Activated T-helper 1 cell treated with anti-CD3 and anti-CD28 coated beads, Interleukin-12 subunit alpha, Interleukin-12 subunit beta, Interleukin-2, Interleukin-4 antibody, amounts not matched to agents 30 ng/mL and 10 ng/mL and 1 ng/mL, durations not matched to agents 14 hours and 24 hours and 36 hours (primary cell): ENCODE measurements at places on chromosomes 12 and 14. TPM values are rescaled to one million over a fixed set of nuclear protein-coding genes. Genes with fewer than 3 reads are reported as not detected.

The KRT7 gene
- total RNA-seq, result 15.5 and 21.2 TPM in 2 replicates

The SCAF11 gene
- total RNA-seq, result 125 and 131 TPM in 2 replicates

GRCh38 chr14:64303471-64303917 lies 9.3 kb upstream of the ESR2 start:
- H3K4me3 ChIP-seq, result no peak overlapping the region
- peaks cover 8% of the 10 kb centered on the region for H3K4me1 ChIP-seq
- no peaks in the 10 kb centered on the region for H3K36me3 ChIP-seq
- H3K27ac ChIP-seq, result no peak overlapping the region
- DNase-seq, result no peak

- H3K4me3 ChIP-seq, result no peak overlapping the region
- H3K27ac ChIP-seq, result no peak overlapping the region
- DNase-seq, result no peak
- no peaks in the 10 kb centered on the region for H3K27me3 ChIP-seq
- no peaks in the 10 kb centered on the region for H3K36me3 ChIP-seq
These were observed 943.8 kb downstream of the SLC16A7 start for GRCh38 chr12:60539592-60539991.

GRCh38 chr12:14454098-14454907 lies 88.8 kb downstream of the ATF7IP start:
- peak overlapping the region; percentile 46 for H3K4me3 ChIP-seq
- H3K27ac ChIP-seq, result peak overlapping the region; percentile 84
- peak; percentile 34 for DNase-seq

- H3K27me3 ChIP-seq, result peaks cover 2% of the 10 kb centered on the region
- peaks cover 47% of the 10 kb centered on the region for H3K4me1 ChIP-seq
- H3K4me3 ChIP-seq, result no peak overlapping the region
- no peak overlapping the region for H3K27ac ChIP-seq
- DNase-seq, result no peak
These were observed 80.5 kb downstream of the MED13L start for GRCh38 chr12:116196752-116197718.

The FGFR1OP2 gene
- 48.3 and 49.9 TPM in 2 replicates for total RNA-seq

DNA sequence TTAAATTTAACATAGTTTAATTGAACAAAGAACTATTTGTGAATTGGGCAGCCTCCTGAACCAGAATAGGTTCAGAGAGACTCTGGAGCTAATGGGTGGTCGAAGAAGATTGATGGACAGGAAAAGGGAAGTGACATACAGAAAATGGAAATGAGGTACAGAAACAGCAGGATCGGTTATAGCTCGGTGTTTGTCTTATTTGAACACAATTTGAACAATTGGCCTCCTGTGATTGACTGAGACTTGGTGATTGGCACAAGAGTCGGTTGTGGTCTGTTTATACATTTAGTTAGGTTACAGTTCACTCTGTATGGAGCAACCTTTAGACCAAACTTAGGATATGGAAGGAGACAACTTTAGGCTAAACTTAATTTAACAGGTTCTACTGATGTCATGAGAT lies 18.4 kb upstream of the CFL2 start:
- no peak overlapping the region for H3K4me3 ChIP-seq
- no peaks in the 10 kb centered on the region for H3K36me3 ChIP-seq
- H3K27ac ChIP-seq, result no peak overlapping the region

DNA sequence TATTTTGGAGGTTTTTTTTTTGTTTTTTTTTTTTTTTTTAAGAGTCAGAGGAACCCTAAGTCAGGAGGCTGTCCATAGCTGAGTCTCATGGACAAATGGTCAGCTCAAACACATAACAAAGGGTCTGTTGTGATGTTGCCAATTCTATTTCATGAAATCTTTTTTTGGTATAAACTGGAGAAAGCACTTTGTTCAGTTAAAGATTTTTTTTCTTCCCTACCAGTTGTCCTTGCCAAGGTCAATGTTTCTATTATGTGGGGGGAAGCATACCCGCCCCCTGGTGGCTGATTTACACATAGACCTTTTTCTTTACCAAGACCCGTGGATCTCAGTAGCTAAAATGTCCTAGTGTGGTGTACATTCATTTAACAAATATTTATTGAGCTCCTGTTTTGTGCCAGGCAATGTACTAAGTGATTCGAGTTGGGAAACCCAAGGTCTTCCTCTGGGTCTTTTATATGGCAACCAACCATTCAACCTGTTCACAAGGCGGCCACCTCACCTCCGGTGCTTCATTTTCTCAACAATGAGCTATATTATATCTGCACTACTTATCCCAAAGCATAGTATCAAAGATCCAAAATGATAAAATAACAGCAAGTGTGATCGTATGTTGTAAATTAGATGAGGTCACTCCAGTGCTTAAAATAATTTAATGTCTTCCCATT lies 214.5 kb downstream of the PAH start:
- no peak overlapping the region for H3K4me3 ChIP-seq
- no peaks in the 10 kb centered on the region for H3K36me3 ChIP-seq
- H3K27ac ChIP-seq, result no peak overlapping the region
- no peaks in the 10 kb centered on the region for H3K4me1 ChIP-seq
- peaks cover 10% of the 10 kb centered on the region for H3K27me3 ChIP-seq

GRCh38 chr12:40164034-40164433 lies 58.2 kb upstream of the SLC2A13 start:
- peaks cover 11% of the 10 kb centered on the region for H3K4me1 ChIP-seq
- no peak overlapping the region for H3K4me3 ChIP-seq
- no peaks in the 10 kb centered on the region for H3K36me3 ChIP-seq
- H3K27ac ChIP-seq, result no peak overlapping the region

GRCh38 chr12:42019746-42020145 lies 124.9 kb downstream of the GXYLT1 start:
- DNase-seq, result no peak
- H3K27ac ChIP-seq, result no peak overlapping the region
- peaks cover 20% of the 10 kb centered on the region for H3K27me3 ChIP-seq
- H3K4me3 ChIP-seq, result no peak overlapping the region
- peaks cover 7% of the 10 kb centered on the region for H3K4me1 ChIP-seq
- no peaks in the 10 kb centered on the region for H3K36me3 ChIP-seq

GRCh38 chr12:113052326-113052725 lies 4.2 kb upstream of the DTX1 start:
- no peak for DNase-seq
- no peak overlapping the region for H3K27ac ChIP-seq
- no peak overlapping the region for H3K4me3 ChIP-seq

DNA sequence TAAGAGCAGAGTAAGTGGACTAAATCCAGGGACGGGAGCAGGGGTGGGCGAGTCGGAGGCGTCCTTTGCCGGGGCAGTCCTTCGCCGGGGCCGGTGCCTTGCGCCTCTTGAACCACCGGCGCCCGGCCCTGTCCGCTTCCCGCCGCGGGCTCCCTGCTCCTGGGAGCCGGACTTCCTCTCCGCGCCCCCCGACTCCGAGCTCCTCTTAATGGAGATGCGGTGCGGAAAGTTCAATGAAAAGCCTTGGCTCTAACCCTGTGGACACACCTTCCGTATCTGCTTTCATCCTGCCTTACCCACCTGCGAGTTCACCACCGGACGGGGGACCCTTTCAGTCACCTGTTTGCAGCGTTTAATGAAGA lies 412 bp downstream of the FGFR1OP2 start:
- peak overlapping the region; percentile 96 for H3K27ac ChIP-seq
- H3K4me1 ChIP-seq, result peaks cover 82% of the 10 kb centered on the region
- no peak for DNase-seq
- H3K27me3 ChIP-seq, result no peaks in the 10 kb centered on the region

GRCh38 chr14:64337888-64338615 lies 43.9 kb upstream of the ESR2 start:
- peaks cover 26% of the 10 kb centered on the region for H3K4me1 ChIP-seq
- H3K27me3 ChIP-seq, result no peaks in the 10 kb centered on the region
- peaks cover 7% of the 10 kb centered on the region for H3K36me3 ChIP-seq
- H3K4me3 ChIP-seq, result peak overlapping the region; percentile 81
- DNase-seq, result no peak

- DNase-seq, result no peak
- no peak overlapping the region for H3K4me3 ChIP-seq
- no peak overlapping the region for H3K27ac ChIP-seq
- H3K36me3 ChIP-seq, result no peaks in the 10 kb centered on the region
- H3K4me1 ChIP-seq, result peaks cover 4% of the 10 kb centered on the region
- no peaks in the 10 kb centered on the region for H3K27me3 ChIP-seq
These were observed 2.4 kb upstream of the KRT8 start for GRCh38 chr12:52907092-52907810.

The ACVR1B gene
- 11.4 and 12.0 TPM in 2 replicates for total RNA-seq
